ENCODE measurements at places on chromosomes 6 and 20. TPM values are rescaled to one million over a fixed set of nuclear protein-coding genes. Genes with fewer than 3 reads are reported as not detected.

NSFL1C gene
- total RNA-seq, result 24.1 TPM

FKBP5 gene
- 5.3 TPM for total RNA-seq

KCNB1 gene
- 0.41 TPM for total RNA-seq

RNF182 gene
- 2.9 TPM for total RNA-seq

TMEM242 gene
- total RNA-seq, result 7.1 TPM

SGK2 gene
- 0.09 TPM for total RNA-seq

SIRPB1 gene
- total RNA-seq, result not detected

IPCEF1 gene
- total RNA-seq, result 1.3 TPM

ZNF165 gene
- total RNA-seq, result 0.45 TPM

STMN3 gene
- total RNA-seq, result 9.3 TPM

RAMACL gene
- 2.4 TPM for total RNA-seq

APOM gene
- not detected for total RNA-seq

PREX1 gene
- total RNA-seq, result 3.5 TPM

SMIM28 gene
- not detected for total RNA-seq

RIOK1 gene
- total RNA-seq, result 16.8 TPM

MCCD1 gene
- not detected for total RNA-seq

CNBD2 gene
- 2.2 TPM for total RNA-seq

LRRC73 gene
- 0.63 TPM for total RNA-seq

CALHM5 gene
- 6.8 TPM for total RNA-seq

HLA-DQA1 gene
- total RNA-seq, result not detected

SCGN gene
- not detected for total RNA-seq

TFAP2B gene
- total RNA-seq, result under 0.01 TPM

RBPJL gene
- total RNA-seq, result not detected

AURKA gene
- 29.1 TPM for total RNA-seq

MACROD2 gene
- 1.3 TPM for total RNA-seq

SNAP25 gene
- total RNA-seq, result 0.65 TPM

CNR1 gene
- total RNA-seq, result not detected

EPPIN gene
- total RNA-seq, result not detected

PLCB4 gene
- total RNA-seq, result 0.25 TPM

TPX2 gene
- total RNA-seq, result 6.2 TPM

RIPPLY2 gene
- not detected for total RNA-seq

AGER gene
- total RNA-seq, result 0.16 TPM

SNX21 gene
- total RNA-seq, result 90.7 TPM

NNAT gene
- total RNA-seq, result 2.8 TPM

PRRT1 gene
- total RNA-seq, result 0.41 TPM

FGD2 gene
- not detected for total RNA-seq

LRRN4 gene
- total RNA-seq, result not detected

SPATS1 gene
- total RNA-seq, result not detected

BEND6 gene
- 34.8 TPM for total RNA-seq

BPIFB4 gene
- total RNA-seq, result not detected

C20orf204 gene
- total RNA-seq, result 1.6 TPM

TPD52L1 gene
- 21.7 TPM for total RNA-seq

SLC12A5 gene
- not detected for total RNA-seq

GABBR1 gene
- 11.7 TPM for total RNA-seq

MATN4 gene
- total RNA-seq, result not detected

NRSN1 gene
- total RNA-seq, result not detected

SPDEF gene
- not detected for total RNA-seq

PBOV1 gene
- not detected for total RNA-seq

TFAP2A gene
- not detected for total RNA-seq

DEFB132 gene
- total RNA-seq, result not detected

GABRR1 gene
- total RNA-seq, result not detected

UBE2J1 gene
- 23.1 TPM for total RNA-seq

LSM14B gene
- 31.0 TPM for total RNA-seq

CFAP61 gene
- 0.18 TPM for total RNA-seq

SLC22A7 gene
- total RNA-seq, result not detected

EPM2A gene
- total RNA-seq, result 7.2 TPM

ZSCAN26 gene
- total RNA-seq, result 20.8 TPM

SLC22A16 gene
- total RNA-seq, result not detected

Measured in fibroblast of the aortic adventitia (primary cell).